Inflammatory macrophage treated with lipopolysaccharide for 4 hours (primary cell): ENCODE measurements at places on chromosomes 2 and 18.

GRCh38 chr2:32856891-32857290, 89.9 kb upstream of the LTBP1 start:
- no peak for DNase-seq

GRCh38 chr18:12306752-12307700, 1.0 kb upstream of the TUBB6 start:
- peak; percentile 56 for DNase-seq

- DNase-seq = no peak
Measured at GRCh38 chr2:203279288-203279687, 40.5 kb downstream of the CYP20A1 start.

- no peak for DNase-seq
Measured at GRCh38 chr2:102078773-102079172, 63.8 kb upstream of the IL1R1 start.

DNA sequence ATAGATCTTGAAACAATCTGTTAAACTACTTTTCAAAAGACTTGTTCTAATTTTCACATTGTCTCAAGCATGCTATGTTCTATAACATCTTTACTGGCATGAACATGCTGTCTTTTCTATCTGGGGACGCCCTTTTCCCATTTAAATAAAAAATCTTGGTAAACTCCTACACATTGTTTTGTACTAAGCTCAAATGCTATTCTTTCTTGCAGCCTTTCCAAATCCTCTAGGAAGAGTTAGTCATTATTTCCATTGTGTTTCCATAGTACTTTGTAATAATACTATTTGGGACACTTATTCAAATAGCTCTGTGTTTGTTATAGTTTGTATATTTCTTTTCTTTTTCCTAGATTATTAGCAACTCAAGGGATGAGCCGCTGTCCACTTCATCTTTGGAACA, 828.6 kb upstream of the FSHR start:
- DNase-seq = no peak

DNA sequence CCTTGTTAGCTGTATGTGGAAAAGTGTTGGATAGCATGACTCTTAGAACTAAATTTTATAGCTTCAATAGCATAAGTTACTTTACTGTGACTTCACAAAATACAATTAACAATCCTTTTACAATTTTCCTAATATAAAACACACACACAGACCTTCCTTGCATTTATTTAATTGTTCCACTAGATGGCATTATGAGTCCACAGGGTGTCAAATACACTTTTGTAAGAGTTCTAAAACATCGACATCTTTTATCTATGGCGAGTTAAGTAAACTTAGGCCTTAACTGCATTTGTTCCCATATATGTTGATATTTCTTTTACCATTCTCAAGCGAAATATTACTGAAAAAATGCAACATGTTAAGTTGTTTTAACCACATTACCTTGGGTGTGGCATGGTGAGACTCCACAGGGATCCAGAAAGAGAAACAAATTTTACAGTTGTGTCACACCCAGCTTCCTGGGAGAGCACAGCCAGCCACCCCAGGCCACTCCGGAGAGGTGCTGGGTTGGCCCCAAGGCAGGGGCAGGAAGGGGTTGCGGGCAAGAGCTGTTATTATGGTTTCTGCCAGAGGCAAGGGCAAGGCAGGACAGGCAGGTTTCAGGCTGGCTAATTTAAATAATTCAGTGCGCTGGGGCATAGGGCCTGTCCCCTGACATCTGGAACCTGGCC, 312.4 kb upstream of the MC4R start:
- peak; percentile 20 for DNase-seq
